ENCODE measurements at places on chromosomes 2 and 18.

DNA sequence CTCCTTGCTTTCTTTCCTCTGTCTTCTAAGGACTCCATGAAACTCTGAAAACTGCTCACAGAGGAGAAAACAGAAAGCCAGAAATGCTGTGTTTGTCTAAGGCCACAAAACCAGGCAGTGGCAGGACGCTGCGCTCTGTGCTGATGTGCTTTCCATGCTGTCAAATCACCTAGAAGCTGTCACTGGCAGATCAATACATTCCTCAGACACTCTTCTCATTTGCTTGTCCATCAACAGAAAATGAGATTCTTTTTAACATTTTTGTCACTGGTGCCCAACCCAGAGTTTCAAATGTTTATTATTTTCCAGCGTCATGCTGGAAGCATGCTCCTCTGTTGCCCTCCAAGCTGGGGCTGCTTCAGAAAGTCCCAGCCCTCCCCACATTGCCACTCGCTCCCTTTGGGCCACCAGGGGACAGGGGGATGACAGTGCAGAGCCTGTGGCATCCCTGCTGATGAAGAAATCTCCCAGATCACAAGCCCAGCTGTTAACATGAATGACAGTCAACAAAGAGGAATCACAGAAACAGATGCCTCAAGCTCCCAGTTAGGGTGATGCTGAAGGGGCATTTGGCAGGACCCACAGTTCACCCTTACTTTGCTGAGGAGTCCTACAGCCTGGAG is 117.5 kb upstream of the MEIS1 start:
- no peak for DNase-seq

DNA sequence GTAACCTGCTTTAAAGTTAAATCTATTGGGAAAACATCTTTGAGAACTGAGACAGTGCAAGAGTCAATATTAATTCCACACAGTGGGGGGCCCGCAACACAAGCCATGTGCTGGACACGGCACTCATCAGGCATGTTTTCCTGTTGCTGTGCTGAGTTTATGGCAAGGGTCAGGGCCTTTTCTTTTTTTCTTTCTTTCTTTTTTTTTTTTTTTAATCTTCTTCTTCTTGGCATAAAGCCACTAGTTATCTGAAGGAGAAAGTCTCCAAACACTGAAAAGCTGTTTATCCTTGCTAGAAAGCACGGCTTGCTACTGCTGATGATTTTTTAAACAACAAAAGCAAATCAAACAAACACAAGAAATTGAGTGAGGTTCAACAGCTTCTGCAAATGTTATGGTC is 252.1 kb downstream of the ZNF521 start:
- DNase-seq = no peak

GRCh38 chr2:70115646-70116442 is 28.6 kb downstream of the PCBP1 start:
- DNase-seq = no peak

- no peak for DNase-seq
Measured at GRCh38 chr2:144674071-144674470, 154.2 kb upstream of the ZEB2 start.

DNA sequence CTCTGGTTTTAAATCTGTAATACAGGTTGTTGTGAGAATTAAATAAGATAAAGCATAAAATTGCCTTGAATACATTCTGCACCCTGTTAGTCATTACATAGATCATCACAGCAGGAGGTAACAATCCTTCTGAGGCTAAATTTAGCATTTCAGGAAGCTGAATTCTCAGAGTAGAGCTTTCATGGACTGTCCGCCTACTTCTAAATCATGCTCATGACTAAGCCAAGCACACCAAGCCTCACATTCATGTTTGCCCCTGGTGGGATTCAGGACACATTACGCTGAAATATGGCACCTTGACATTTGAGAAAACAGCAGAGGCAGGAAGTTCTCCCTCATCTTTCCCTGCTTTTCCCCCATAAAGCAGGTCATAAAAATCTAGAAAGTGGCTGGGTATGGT is 16.6 kb upstream of the PIK3C3 start:
- DNase-seq = no peak

DNA sequence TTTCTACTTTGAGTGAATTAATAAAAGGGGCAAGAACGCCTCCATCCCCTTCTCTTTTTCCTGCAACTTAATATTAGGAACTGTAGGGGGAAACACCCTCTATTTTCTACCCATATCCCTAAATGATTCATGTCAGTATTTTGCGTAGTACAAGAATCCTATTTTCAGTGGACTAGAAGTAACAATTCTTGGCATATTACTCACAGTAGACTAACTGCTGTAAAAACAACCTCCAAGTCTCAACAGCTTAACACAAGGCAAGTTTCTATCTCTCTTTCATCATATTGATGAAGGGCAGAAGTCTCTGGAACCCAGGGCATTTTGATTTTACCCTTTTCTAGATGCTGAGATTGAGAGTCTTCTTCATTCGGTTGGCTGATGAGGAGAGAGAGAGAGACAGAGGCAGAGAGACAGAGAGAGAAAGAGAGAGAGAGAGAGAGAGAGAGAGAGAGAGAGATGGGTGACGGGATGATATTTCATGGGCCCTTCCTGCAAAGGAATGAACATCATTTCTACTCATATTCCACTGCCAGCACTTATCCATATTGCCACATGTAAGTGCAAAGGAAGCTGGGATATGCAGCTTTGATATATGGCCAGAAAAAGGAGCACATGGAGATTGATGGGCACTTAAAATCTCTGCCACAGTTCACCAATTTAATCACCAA is 481.6 kb downstream of the LPIN1 start:
- no peak for DNase-seq

DNA sequence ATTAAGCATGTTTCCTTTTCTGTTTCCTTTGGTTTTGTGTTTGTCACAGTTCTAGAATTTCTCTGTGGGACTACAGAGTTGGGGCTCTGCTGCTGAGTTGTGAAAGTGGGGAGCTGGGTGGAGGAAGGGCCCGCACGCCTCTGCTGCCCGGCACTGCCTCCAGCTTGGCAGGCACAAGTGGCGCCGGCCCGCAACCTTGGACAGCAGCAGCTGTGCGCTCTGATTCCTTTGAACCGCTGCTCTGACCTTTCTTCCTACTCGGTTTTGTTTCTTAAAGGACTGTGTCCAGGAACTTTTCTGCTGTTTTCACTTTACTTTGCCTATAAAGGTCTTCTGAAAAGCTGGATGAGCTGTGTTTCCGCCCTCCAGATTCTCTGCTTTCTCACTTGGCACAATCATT is 137.6 kb upstream of the ALPP start:
- DNase-seq = no peak

GRCh38 chr2:37349231-37349860 is 4.9 kb downstream of the QPCT start:
- no peak for DNase-seq

DNA sequence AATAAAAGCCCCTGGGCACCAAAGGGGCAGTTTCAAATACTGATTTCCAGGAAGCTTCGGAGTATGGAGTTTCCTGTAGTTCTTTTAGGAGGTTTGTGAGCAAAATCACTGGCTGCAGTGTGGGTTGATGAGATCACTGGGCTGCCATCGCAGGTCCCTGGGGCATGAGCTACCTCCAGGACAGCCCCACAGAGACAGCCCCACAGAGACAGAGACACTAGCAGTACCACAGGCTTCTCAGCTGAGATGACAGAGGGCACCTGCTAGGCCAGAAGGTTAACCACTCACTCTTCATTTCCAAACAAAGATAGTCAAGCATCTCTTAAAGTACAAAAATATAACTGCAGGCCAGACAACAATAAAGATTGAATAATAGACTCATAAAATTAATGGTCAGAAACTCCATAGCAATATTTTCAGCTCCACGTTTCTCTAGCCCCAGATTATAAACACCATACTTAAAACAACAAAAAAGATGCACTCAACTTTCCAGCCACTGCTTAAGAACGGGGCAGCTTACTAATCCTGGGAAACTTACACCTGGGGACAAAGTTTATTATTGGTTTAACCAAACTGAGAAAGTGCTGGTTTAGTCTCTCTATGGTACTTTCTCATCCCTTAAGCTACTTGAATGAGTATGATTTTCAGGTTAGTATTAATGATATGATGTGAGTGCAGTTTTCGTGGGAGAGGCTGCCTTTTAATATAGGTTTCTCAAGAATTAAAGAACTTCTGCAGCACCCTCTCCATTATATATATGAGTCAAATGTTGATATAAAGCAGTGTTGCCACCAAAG is 11.6 kb downstream of the AFF3 start:
- DNase-seq = no peak

DNA sequence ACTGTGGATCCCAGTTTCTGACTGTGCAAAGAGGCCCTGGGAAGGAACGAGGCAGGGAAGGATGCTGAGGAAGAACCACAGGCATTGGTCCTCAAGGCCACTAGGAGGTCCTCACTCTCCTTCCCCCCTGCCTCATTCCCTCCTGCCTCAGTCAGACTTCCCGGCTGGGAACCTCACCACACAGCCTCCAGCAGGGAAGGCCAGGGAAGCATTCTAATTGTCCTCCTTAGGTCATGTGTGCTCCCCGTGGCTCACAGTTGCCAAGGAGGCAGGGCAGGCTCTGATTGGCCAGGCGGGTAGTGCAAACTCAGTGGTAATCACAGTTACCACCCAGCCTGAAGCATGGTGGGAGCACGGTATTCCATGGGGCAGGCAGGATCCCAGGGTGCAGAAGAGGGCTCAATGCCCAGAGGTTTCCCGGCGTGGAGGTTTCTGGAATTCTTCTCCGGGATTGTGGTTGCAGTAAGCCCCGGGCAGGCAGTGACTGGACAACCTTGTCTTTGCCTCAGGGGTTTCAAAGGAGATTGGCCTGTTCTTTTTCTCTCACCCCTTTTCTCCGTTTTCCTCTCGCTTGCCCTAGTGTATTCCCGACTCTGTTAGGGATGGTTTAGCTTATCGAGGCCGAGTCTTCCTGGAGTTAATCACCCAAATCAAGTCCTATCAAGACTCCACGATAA is 27.1 kb downstream of the FER1L5 start:
- DNase-seq = no peak

GRCh38 chr2:6914828-6915227 is 2.4 kb upstream of the RNF144A start:
- DNase-seq = no peak

DNA sequence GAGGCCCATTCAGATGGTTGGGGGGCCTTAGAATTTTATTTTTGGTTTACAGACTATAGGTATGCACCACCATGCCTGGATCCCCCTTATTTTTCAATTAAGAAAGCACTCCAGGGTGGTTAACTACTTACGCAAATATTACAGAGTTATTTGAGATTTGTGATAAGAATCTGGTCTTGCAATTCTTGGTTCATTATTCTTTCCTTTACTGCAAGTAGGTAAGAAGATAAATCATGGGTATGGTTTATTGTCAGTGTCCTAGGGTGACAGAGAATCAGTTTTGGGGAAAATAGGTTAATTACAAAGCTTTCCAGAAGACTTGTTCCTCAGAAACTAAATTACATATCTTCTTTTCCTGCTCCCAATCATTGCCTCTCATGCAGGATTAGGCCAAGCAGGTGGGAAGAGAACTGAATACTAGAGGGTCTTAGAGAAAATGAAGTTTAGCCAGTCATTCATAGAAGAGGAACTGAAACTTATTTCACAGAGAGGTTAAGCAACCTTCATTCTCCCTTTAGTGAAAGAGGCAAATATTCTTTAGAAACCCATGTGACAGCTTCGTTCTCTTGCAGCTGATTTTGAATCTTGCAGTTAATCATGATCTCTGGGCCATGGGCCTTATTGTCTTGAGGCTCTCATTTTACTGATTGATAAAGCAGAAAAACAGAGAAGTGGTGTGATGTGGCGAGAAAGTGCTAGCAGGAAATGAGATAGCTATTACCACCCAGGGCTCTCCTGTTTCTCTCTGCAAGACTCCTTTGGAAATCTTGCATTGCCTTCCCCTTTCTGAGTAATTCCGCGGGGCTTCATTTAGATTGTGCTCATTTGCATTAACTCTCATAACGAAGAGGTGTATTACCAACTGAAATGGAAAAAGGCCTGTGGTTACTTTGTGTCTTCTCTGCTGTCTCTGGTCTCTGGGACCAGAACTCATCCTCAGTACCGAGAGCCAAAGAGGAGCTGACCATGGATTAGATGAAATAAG is 44.8 kb upstream of the ARHGAP25 start:
- DNase-seq = no peak

GRCh38 chr2:241228860-241229516 is 40.5 kb downstream of the ANO7 start:
- no peak for DNase-seq

DNA sequence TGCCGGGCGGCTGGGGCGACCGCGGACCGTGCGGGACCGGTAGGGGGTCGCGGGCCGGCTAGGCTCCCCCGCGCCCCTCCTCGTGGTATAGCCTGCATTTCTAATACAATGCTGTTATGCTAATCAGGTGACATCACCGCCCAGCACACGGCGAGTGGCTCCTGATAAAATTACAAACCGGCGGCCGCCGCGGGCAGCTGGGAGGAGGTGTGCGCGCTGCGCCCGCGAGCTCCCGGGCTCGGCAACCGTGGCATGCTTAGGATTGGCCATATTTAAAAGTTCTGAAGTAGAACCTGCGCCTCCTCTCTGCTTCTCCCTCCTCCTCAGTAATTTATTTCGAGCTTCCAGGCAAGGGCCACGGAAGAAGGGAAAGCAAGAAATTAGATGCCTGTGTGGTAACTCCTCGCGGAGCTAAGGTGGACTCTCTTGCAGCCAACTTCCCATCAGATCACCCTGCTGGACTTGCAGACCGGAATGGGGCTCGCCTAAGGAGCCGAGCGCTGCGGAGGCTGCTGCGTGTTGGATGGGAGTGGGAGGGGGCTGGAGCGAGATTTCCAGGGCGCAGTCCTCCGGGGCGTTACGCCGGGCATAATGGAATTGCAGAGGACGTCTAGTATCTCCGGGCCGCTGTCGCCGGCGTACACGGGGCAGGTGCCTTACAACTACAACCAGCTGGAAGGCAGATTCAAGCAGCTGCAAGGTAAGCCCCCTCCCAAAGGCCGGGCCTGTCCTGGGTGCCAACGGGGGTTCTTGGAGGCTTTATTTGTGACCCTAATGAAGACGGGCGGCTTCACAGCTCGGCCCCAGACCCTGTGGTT is 102.3 kb downstream of the SPTBN1 start:
- no peak for DNase-seq

DNA sequence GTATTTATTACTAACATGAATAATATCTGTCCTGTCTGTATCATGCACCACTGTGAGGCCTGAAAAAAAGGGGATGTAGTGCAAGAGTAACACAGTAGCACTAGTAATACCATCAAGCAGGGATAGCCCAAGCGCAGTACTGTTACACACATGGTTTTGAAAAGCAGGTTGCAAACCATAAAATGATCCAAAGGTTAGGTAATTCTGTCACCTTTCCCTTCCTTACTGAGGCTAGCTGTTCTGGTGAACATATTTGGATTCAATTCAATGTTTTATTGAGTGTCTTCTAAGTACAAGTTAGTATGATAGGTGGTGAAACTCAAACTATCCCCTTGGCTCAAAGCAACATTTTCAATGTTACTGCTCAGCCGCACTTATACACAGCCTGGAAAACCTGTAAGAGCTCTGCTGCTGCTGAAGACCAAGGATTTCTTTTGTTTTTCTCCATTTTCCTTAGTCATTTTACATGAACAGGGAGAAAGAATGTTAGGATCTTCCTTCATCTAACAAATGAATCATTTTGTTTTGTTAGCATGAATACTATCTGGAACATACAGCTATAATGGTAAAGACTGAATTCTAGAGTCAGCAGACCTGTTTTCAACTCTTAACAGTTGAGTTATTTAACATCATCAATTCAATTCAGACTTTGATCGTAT is 102.5 kb upstream of the ITPRID2 start:
- DNase-seq = no peak

Data from stimulated activated CD8-positive, alpha-beta memory T cell treated with anti-CD3 and anti-CD28 coated beads, Interleukin-7, amount 100 ng/mL, for 1 hour (primary cell).